ENCODE measurements at places on chromosomes 11 and 22.

DNA sequence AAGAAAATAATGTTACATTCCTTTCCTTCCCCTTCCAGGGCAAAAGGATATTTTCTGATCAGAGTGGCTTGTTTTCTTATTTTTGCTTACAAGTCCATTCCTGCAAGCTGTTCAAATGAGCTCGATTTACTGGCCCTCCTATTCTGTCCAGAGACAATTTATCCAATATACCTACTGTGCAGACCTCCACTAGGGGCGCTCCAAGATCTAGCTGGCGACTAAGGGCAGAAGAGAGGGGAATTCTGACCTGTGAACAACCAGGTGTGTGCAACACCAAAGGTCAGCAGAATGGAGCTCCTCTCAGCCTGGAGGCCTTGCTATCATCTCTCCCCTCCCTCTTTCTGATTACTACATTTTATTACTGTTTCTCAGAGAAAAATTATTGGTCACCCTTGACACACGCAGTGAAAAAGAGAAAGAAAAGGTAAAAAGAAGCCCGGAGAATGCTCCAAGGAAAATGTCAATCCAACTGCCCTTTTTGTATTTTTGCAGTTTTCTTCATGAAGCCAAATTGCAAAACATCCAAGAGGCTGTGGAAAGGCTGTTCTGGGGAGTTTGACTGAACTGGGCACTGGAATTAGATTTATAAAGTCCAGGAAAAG lies 3.2 kb downstream of the SEZ6L start:
- DNase-seq = no peak

- no peak for DNase-seq
Observed at GRCh38 chr11:106495046-106495445, 417.6 kb downstream of the AASDHPPT start.

DNA sequence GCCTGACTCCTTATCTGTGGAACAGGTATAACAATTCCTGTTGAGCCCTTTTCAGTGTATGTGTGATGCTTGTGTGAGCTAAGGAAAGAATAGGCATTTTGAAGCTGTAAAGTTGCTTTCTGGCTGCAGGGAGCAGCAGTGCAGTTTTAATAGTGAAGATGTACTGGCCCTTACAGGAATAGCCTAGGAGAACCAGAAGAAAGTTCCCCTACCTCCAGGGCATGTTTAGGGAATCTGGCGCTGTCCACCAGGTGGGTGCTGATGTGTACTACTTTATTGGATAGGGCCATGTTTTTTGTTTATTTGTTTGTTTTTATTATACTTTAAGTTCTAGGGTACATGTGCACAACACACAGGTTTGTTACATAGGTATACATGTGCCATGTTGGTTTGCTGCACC lies 11.5 kb downstream of the BMAL1 start:
- DNase-seq = no peak

- DNase-seq = no peak
Observed at GRCh38 chr11:113197446-113197845, 116.9 kb upstream of the TTC12 start.

- DNase-seq = no peak
Observed at GRCh38 chr11:98862169-98862568, 158.6 kb upstream of the CNTN5 start.

DNA sequence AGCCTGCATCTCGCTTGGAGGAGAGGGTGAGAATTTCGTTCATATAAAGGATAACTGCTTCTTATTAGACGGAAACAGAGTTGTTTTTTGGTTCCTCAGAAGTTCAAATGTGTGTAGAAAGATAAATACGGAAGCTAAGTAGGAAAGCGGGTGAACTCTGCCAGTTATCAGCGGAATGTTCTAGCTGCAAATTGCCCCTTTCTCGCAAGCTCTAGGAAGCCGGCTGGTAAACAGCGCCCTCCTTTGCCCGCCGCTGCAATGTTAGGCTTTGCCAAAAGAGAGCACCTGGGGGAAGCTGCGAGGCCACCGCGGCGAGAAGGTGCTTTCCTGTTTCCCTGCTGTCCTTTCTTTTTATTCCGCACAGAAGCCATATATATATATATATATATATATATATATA lies 67.0 kb downstream of the IGLL5 start:
- DNase-seq = no peak

DNA sequence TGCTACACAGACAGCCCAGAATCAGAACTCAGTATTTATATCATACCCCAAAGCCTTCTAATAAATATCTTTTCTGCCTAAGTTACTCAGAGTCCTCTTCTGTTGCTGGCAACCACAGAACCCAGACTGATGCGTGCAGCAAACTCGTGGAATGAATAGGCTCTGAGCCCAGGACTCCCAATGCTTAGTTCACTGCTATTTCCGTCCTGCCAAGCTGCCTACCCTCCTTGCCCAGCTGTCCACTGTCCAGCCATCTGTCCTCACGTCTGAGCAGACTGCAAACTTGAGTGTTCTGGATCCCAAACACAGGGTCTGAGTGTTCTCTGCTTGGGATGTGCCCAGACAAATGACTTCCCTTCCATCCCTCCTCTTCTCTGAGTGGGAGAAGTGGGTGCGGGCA lies 19.4 kb downstream of the PTPN5 start:
- DNase-seq = no peak
